ENCODE measurements at places on chromosomes 7 and 10. TPM values are rescaled to one million over a fixed set of nuclear protein-coding genes. Genes with fewer than 3 reads are reported as not detected.

DNA sequence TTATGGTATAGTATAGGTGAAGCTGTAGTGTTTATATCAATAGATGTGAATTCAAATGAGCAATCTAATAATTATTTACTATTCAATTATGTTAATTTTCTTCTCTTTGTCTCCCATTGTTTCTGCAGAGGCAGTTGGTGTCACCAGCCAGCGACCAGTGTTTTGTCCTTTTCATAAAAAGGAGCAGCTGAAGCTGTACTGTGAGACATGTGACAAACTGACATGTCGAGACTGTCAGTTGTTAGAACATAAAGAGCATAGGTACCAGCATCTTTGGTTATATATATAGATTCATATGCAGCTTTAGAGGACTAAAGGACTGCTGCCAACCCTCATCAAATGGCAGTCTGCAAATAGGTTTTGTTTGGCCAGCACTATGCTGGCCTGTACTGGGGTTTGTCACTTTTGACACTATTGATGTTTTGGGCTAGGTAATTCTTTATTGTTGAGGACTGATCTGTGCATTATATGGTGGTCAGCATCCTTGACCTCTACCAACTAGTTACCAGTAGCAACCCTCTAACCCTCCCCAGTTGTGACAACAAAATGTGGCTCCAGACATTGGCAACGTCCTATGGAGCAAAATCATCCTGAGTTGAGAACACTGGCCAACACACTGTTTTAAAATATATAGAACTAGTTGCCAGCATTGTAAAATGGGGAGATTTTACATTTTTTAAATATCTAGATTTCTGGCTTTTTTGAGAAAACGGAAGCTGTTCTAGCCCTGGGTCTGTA lies 59.2 kb downstream of the TRIM24 start:
- no peak overlapping the region for H3K27ac ChIP-seq
- H3K4me3 ChIP-seq: no peak overlapping the region
- no peaks in the 10 kb centered on the region for H3K27me3 ChIP-seq

GRCh38 chr10:72980348-72980747 lies 25.7 kb upstream of the PLA2G12B start:
- DNase-seq: peak; percentile 56
- no peaks in the 10 kb centered on the region for H3K36me3 ChIP-seq
- no peak overlapping the region for H3K4me3 ChIP-seq
- no peak overlapping the region for H3K27ac ChIP-seq
- H3K4me1 ChIP-seq: peaks cover 6% of the 10 kb centered on the region
- H3K27me3 ChIP-seq: no peaks in the 10 kb centered on the region

- H3K27me3 ChIP-seq: no peaks in the 10 kb centered on the region
- peaks cover 85% of the 10 kb centered on the region for H3K36me3 ChIP-seq
- no peak for DNase-seq
- H3K4me3 ChIP-seq: no peak overlapping the region
- H3K27ac ChIP-seq: no peak overlapping the region
These were observed 60.9 kb downstream of the WAC start for GRCh38 chr10:28593811-28594210.

SEMA3E gene
- 0.51 TPM for total RNA-seq

DNA sequence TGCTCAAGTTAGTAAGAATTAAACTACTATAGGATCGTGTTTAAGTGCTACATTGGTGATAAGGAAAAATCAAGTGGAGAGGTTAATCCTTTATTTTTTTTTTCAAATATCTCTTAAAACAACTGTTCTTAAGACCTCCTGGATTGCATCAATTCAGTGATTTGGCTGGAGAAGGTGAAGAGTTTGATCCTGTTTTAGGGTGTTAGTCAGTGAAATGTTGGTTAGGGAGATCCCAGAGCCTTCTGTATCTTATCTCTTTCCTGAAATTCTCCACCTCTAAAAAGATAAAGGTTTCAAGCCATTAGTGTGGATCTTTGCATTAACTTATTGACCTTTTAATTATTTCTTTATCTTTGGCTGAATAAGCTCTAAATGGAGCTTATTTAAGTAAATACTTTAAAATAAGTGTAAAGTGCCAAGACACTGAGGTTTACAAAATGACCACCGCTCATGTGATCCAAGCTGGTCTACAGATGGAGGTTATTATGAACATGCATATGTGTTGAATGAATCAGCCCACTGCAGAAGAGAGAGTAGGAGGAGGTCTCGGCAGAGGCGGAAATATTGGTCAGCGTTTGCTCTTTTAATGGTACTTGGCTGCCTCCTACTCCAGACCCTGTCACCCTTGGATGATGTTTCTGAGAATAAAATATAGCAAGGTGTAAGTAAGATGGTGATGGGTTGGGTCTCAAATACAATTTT lies 51.8 kb upstream of the BMPER start:
- no peak overlapping the region for H3K27ac ChIP-seq
- H3K4me1 ChIP-seq: peaks cover 18% of the 10 kb centered on the region
- no peak overlapping the region for H3K4me3 ChIP-seq
- no peaks in the 10 kb centered on the region for H3K27me3 ChIP-seq
- DNase-seq: no peak

DNA sequence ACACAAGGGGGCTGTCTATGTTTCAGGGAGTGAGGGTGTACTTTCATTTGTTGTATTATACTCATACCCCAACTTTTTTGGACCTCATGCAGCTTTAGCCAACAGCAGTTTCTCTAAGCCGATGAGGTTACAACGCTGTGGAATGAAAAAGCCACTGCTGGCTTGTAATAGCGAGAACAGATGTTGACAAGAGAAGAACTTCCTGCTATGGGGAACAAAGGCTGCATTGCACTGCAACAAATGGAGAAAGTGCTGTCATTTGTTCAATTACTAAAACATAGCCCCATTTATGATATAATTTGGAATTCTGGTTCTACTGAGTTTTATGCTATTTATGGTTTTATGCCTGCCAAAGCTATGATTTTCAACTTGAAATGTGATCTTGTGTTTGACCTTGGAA lies 104.2 kb upstream of the TMEM72 start:
- no peak overlapping the region for H3K27ac ChIP-seq
- DNase-seq: no peak
- peaks cover 12% of the 10 kb centered on the region for H3K4me1 ChIP-seq

All from MCF 10A (cell line).